Upper lobe of right lung (tissue), 1 donor: ENCODE measurements at places on chromosomes 3 and 15. TPM values are rescaled to one million over a fixed set of nuclear protein-coding genes. Genes with fewer than 3 reads are reported as not detected.
A peak's percentile ranks its signal among the peaks of the same experiment; 100 is the strongest.

MAP6D1 gene
- total RNA-seq, result 1.2 TPM

DNA sequence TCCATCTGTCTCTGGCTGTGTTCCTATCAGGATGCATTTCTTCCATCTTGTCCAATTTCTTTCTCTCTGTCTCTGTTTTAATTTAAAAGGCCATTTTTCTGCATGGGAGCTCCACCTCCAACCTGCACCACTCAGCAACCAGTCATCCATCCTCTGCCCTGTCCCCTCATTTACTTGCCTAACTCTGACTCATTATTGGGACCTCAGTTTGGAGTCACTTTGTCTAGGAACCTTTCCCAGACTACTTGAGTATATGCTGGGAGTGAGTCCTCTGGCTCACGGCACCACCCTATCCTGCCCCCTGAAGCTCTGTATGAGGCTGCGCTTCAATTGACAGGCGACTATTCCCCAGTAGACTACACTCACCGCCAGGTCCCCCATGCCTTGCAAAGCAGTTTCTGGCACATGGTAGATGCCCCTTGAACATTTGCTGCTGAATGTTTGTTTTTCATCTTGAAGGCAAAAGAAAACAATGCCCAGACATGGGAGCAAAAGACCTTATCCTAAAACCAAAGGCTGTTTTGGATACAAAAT lies 513.3 kb upstream of the CFAP20DC start:
- H3K27me3 ChIP-seq, result no peaks in the 10 kb centered on the region
- DNase-seq, result no peak
- no peaks in the 10 kb centered on the region for H3K4me1 ChIP-seq
- no peak overlapping the region for H3K27ac ChIP-seq

- no peaks in the 10 kb centered on the region for H3K36me3 ChIP-seq
- no peaks in the 10 kb centered on the region for H3K27me3 ChIP-seq
- H3K4me3 ChIP-seq, result no peak overlapping the region
- peaks cover 10% of the 10 kb centered on the region for H3K4me1 ChIP-seq
- no peak for DNase-seq
Measured at GRCh38 chr15:67506775-67507747, 13.9 kb upstream of the C15orf61 start.

- no peak for DNase-seq
- no peak overlapping the region for H3K4me3 ChIP-seq
- H3K4me1 ChIP-seq, result peaks cover 16% of the 10 kb centered on the region
- H3K36me3 ChIP-seq, result peaks cover 9% of the 10 kb centered on the region
- no peak overlapping the region for H3K27ac ChIP-seq
- no peaks in the 10 kb centered on the region for H3K27me3 ChIP-seq
Measured at GRCh38 chr3:129657261-129658046, 51.0 kb upstream of the PLXND1 start.

INSYN1 gene
- 6.2 TPM for total RNA-seq

GRCh38 chr15:83980637-83981036 lies 254.9 kb upstream of the GOLGA6L4 start:
- no peaks in the 10 kb centered on the region for H3K27me3 ChIP-seq
- H3K4me1 ChIP-seq, result no peaks in the 10 kb centered on the region
- no peak for DNase-seq
- no peaks in the 10 kb centered on the region for H3K36me3 ChIP-seq

GRCh38 chr3:62636235-62636826 lies 238.9 kb downstream of the CADPS start:
- no peaks in the 10 kb centered on the region for H3K4me1 ChIP-seq
- H3K27me3 ChIP-seq, result no peaks in the 10 kb centered on the region
- no peak overlapping the region for H3K27ac ChIP-seq
- H3K36me3 ChIP-seq, result no peaks in the 10 kb centered on the region
- no peak for DNase-seq

DNA sequence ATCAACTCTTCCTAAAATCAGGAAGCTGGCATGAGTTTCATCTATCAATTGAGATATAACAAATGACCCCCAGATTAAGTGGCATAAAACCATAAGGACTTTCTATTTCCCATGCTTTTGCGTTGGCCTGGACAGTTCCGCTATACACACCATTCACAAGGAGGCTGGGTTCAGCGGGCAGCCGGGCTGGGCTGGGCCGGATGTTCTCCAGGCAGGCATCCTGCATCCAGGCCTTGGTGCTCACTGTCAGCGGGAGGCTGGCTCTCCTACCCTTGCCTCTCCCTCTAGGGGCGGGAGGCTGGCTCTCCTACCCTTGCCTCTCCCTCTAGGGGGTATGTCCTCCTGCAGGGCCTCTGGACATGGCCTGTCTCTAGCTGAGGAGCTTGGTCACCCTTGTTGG lies 266.0 kb upstream of the ARRDC4 start:
- no peak overlapping the region for H3K27ac ChIP-seq
- H3K4me3 ChIP-seq, result no peak overlapping the region
- no peaks in the 10 kb centered on the region for H3K36me3 ChIP-seq

ARGFX gene
- not detected for total RNA-seq

DNA sequence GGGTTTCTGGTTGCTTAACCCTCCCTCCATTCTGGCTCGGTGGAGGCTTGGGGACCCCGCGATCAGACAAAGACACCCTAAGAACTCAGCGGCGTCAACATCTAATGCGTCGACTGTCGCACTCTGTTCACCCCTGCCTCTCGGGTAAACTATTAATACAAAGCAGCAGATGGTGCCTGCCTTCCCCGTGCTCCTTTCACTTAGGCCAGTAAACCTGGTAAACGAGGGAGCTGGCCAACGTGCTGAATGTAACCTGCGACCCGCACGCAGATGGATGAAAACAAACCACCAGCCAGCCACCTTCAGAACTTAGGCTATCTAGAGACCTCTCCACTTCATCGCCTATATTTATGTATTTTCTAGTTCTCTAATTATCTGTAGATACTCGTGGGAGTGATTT lies 848 bp upstream of the CADPS start:
- H3K27ac ChIP-seq, result no peak overlapping the region
- peaks cover 57% of the 10 kb centered on the region for H3K27me3 ChIP-seq
- no peaks in the 10 kb centered on the region for H3K36me3 ChIP-seq
- H3K4me1 ChIP-seq, result peaks cover 4% of the 10 kb centered on the region
- no peak overlapping the region for H3K4me3 ChIP-seq
- DNase-seq, result peak; percentile 67

DNA sequence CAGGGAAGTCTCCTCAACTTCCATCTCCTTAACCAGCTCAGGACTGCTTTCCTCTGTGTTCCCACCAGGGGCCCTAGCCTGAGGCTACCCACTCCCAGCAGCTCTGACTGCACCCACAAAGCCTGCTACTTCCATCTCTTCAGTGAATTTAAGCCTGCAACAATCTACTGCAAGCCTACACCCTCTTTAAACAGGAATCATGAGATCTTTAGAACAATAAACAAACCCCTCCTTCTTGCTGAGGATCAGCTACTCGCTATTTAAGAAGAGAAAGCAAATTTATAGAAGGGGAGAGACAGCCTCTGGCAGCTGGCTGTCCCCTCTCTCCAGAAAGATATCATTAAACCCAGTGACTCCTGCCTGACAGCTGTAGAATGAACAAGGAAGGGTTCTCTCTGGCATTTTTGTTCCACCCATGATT lies 51.9 kb downstream of the ARHGAP31 start:
- DNase-seq, result no peak
- H3K4me3 ChIP-seq, result no peak overlapping the region
- peaks cover 50% of the 10 kb centered on the region for H3K4me1 ChIP-seq

DNA sequence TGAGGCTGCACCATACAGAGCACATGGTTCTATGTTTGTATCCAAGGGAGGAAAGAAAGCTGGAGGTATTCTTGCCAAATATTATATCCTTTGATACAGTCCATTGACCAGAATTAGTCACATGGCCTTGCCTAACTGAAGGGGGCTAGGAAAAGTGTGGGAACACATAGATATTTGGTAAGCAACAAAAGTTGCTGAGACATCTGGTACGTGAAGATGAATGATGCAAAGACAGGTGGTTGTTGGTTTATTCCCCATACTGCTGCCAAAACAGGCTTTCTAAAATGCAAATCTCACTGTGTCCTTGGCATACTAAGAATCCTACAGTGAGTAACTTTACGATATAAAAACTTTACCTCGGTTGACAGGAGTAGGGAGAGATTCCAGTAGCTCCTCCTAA lies 162.2 kb downstream of the VGLL3 start:
- no peak overlapping the region for H3K27ac ChIP-seq
- no peaks in the 10 kb centered on the region for H3K4me1 ChIP-seq
- H3K27me3 ChIP-seq, result no peaks in the 10 kb centered on the region
- H3K36me3 ChIP-seq, result no peaks in the 10 kb centered on the region
- no peak overlapping the region for H3K4me3 ChIP-seq

DNA sequence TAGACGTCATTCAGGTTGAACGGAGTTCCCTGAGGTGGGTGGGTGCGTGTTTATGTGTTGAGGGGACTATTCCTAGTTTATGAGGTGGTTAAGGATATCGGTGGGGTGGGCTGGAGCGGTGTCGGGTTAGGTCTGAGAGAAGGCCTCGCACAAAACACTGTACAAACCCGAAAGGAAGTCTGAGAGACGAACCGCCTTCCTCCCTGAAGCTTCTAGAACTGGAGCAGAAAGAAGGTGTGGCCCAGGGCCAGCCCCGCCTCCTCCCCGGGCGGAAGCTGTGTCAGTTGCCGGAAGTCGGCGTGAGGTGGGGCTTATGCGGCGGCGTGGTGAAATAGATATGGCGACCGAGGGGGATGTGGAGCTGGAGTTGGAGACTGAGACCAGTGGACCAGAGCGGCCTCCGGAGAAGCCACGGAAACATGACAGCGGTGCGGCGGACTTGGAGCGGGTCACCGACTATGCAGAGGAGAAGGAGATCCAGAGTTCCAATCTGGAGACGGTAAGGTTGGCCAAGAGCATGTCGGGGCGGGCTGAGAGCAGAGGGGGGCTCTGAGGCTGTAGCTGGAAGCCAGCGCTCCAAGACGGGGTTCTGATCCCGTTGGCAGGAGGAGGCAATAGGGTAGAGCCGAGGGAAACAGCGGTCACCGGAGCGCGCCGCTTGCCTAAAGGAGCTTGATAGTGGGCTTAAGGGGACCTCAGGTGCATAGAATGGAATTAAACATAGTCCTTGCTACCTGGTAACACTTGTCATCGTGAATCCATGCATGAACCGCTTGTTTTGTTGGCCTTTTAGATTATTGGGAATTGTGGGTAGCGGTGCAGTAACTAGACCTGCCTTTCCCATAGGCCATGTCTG lies at the start of gene HYPK:
Gene HYPK (plus strand): TSS at position 314 of the 856 bp plus-strand sequence. CDS start 24 bp downstream, at position 338.
- H3K4me3 ChIP-seq, result peak within 1 kb of the TSS; percentile 96
- peak within 1 kb of the TSS; percentile 87 for H3K27ac ChIP-seq
- no peaks in the 10 kb centered on the region for H3K27me3 ChIP-seq

- DNase-seq, result no peak
- no peak overlapping the region for H3K27ac ChIP-seq
- no peaks in the 10 kb centered on the region for H3K36me3 ChIP-seq
- peaks cover 9% of the 10 kb centered on the region for H3K27me3 ChIP-seq
Measured at GRCh38 chr3:55701997-55702396, 214.9 kb upstream of the WNT5A start.

PPP1R14D gene
- total RNA-seq, result 1.3 TPM

KBTBD13 gene
- not detected for total RNA-seq

DNA sequence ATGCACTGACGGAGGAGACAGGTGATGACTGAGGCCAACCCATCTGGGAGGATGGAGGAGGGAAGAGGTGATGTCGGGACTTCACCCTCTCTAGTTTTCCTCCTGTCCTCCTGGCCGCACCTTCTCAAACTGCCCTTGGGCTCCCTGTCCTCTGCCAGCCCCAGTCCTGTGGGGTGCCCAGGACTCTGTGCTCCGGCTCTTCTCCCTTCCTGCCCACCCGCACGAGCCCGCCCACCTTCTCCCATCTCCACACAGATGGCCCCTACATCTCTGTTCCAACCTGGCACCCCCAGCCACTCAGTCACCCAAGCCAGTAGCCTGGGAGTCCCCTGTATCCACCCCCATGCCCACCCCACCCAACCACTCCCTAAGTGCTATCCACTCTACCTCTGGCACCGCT lies 206.7 kb upstream of the LINGO1 start:
- H3K4me3 ChIP-seq, result no peak overlapping the region
- peaks cover 15% of the 10 kb centered on the region for H3K27me3 ChIP-seq

DNA sequence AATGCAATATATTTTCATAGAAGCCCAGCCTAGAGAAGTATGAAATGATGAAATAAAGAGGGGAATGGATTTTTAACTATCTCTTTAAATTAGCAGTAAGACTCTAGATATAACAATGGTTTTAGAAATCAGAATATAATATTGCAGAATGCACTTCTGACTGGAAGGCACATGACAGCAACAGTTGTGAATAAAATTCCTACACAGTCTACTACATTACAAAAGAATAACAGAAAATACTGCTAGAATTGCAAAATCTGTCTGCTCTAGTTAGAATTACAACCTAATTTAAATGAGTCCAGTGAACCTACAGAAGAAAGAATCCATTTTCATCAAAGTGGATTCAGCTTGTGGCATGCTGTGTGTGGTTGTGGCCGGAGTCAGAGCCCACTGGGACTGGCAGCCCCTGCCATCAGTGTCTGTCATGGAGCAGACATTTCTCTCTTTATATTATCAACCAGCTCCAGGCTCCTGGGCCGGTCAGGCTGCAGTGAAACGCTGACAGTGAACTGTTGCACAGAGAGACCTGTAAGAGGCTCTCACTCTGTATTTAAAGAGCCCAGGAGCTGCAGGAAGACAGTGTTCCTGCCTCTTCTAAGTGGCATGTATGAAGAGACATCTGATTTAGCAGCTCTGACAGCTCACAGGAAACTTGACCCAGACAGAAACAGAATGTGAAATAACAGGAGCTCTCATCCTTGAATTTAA lies 1523.8 kb upstream of the CADM2 start:
- H3K36me3 ChIP-seq, result no peaks in the 10 kb centered on the region
- no peak for DNase-seq
- H3K4me1 ChIP-seq, result no peaks in the 10 kb centered on the region
- H3K27me3 ChIP-seq, result no peaks in the 10 kb centered on the region

- H3K4me3 ChIP-seq, result peak overlapping the region; percentile 56
- DNase-seq, result peak; percentile 75
- H3K36me3 ChIP-seq, result no peaks in the 10 kb centered on the region
- H3K27me3 ChIP-seq, result peaks cover 35% of the 10 kb centered on the region
- H3K4me1 ChIP-seq, result peaks cover 6% of the 10 kb centered on the region
Measured at GRCh38 chr3:32818229-32818969, 602 bp downstream of the TRIM71 start.

DNA sequence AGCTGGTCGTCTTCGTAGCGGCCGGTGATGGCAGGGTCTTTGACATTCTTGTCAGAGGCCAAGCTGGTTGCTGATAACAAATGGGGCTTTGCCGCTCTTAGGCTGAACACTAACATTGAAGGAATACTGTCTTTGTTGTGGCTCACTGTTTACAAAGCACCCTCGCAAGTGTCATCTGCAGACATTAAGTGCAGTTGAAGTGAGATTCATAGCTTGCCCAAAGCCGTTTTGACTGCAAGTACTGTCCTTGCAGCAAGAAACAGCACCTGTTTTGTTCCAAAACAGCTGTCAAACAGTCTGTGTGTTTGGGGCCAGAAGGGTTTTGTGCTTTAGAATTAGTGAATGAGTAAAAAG lies 568 bp downstream of the SENP2 start:
- H3K4me1 ChIP-seq, result peaks cover 14% of the 10 kb centered on the region
- H3K27me3 ChIP-seq, result no peaks in the 10 kb centered on the region
- DNase-seq, result no peak

CCNDBP1 gene
- 57.9 TPM for total RNA-seq

TRIM42 gene
- not detected for total RNA-seq

DNA sequence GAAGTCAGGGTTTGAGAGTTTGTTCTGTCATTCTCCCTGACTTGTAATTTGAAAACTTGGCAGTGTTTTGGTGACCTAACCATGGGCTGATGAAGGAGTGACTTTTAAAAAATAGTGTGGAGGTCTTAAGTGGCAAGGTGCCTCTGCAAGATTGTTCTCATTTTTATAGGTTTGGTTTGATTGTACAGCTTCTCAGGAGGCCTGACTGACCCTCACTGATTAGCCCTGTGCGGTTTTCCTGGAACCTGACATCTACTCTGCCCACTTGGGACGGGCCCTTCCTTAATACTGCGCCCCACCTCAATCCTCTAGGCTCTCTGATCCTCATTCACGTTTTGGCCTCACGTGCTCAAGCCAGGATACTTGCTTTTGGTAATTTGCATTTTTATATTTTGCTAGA lies 2.8 kb downstream of the UBE2E1 start:
- no peak for DNase-seq
- H3K27me3 ChIP-seq, result no peaks in the 10 kb centered on the region
- H3K4me1 ChIP-seq, result peaks cover 41% of the 10 kb centered on the region
- no peak overlapping the region for H3K27ac ChIP-seq
